Dermis lymphatic vessel endothelial cell (primary cell): ENCODE measurements at places on chromosomes 4 and X. TPM values are rescaled to one million over a fixed set of nuclear protein-coding genes. Genes with fewer than 3 reads are reported as not detected.

Gene SCFD2
- total RNA-seq = 8.0 and 15.0 TPM in 2 replicates

Gene FAM47A
- not detected in 2 replicates for total RNA-seq

Gene NHS
- under 0.01 and 0.17 TPM in 2 replicates for total RNA-seq

Gene GAGE13
- not detected in 2 replicates for total RNA-seq

Gene NUP62CL
- total RNA-seq = 0.11 TPM in 1 of 2 replicates, not detected in the other

Gene HMX1
- total RNA-seq = not detected in 2 replicates

Gene WDR44
- 9.2 and 10.2 TPM in 2 replicates for total RNA-seq

Gene CCNG2
- 30.2 and 33.1 TPM in 2 replicates for total RNA-seq

Gene SHISA3
- not detected in 2 replicates for total RNA-seq

Gene FATE1
- total RNA-seq = not detected in 2 replicates

Gene TMSB15A
- 0.33 and 0.86 TPM in 2 replicates for total RNA-seq

Gene EOLA2
- 12.7 and 14.5 TPM in 2 replicates for total RNA-seq

Gene CSAG2
- total RNA-seq = not detected in 2 replicates

Gene FANCB
- total RNA-seq = 2.0 and 3.2 TPM in 2 replicates

Gene FAM193A
- total RNA-seq = 6.0 and 7.8 TPM in 2 replicates

Gene IL13RA2
- total RNA-seq = 0.22 and 3.1 TPM in 2 replicates

Gene DDX53
- total RNA-seq = under 0.01 TPM in 1 of 2 replicates, not detected in the other

Gene XG
- 0.09 and 0.11 TPM in 2 replicates for total RNA-seq

Gene TCEAL9
- 76.1 and 76.7 TPM in 2 replicates for total RNA-seq

Gene GPC4
- under 0.01 TPM in 2 replicates for total RNA-seq

Gene FAM236C
- total RNA-seq = not detected in 2 replicates

Gene XAGE2
- not detected in 2 replicates for total RNA-seq

Gene SYNPO2
- total RNA-seq = 0.11 and 0.52 TPM in 2 replicates
